Activated CD4-positive, alpha-beta T cell treated with anti-CD3 and anti-CD28 coated beads, Interleukin-2, amount 10 ng/mL, durations not matched to agents 24 days and 14 days (primary cell): ENCODE measurements at places on chromosomes 1 and 21.
A peak's percentile ranks its signal among the peaks of the same experiment; 100 is the strongest.

DNA sequence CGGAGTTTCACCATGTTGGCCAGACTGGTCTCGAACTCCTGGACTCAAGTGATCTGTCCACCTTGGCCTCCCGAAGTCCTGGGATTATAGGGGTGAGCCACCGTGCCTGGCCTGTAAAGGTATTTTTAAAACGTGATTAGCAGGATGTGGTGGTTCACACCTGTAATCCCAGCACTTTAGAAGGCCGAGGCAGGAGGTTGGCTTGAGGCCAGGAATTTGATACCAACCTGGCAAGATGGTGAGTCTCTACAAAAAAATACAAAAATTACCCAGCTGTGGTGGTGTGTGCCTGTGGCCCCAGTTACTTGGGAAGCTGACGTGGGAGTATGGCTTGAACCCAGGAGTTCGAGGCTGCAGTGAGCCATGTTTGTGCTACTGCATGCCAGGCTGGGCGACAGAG is 43.3 kb upstream of the SOD1 start:
- DNase-seq = no peak

GRCh38 chr1:22412932-22413727 is 38.5 kb upstream of the ZBTB40 start:
- no peak for DNase-seq

- no peak for DNase-seq
Observed at GRCh38 chr1:215636258-215636965, 69.3 kb downstream of the KCTD3 start.

- peak; percentile 78 for DNase-seq
Observed at GRCh38 chr1:168469690-168470089, 74.1 kb downstream of the XCL2 start.

- DNase-seq = no peak
Observed at GRCh38 chr1:156858959-156859522, at the start of gene INSRR. INSRR (minus strand) TSS chr1:156859117; CDS start chr1:156858621, 496 bp downstream.

- DNase-seq = no peak
Observed at GRCh38 chr1:75126611-75127101, 7.5 kb upstream of the LHX8 start.

DNA sequence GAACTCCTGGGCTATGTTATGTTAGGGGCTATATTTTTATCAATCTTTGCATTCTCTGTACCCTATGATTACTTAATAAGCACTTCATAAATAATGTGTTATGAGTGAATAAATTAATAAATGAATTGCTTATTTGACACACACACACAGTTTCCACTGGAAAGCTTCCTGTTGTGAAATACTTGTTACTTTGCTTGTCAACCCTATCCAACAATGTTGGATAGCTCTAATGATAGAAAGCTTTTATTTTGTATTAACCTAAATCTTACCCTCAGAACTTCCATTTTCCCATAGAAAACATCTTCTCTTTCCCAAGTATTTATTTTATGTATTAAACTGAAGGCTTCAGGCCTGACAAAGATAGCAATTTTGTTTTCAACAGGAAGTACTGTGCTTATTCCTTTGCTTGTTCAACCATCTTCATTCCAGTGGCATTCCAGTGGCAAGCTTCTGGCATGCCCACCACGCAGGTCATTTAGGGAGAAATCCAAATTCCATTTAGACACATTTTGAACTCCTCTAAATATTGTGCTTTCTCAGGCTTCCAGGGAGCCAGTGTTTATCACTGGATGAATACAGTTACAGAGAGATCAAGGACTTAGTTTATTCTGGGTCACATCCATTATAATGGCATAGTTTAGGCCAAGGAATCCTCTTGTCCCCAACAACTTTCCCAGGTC is 134.4 kb downstream of the TGFB2 start:
- DNase-seq = no peak

- no peak for DNase-seq
Observed at GRCh38 chr1:55632058-55632457, 416.9 kb upstream of the USP24 start.

DNA sequence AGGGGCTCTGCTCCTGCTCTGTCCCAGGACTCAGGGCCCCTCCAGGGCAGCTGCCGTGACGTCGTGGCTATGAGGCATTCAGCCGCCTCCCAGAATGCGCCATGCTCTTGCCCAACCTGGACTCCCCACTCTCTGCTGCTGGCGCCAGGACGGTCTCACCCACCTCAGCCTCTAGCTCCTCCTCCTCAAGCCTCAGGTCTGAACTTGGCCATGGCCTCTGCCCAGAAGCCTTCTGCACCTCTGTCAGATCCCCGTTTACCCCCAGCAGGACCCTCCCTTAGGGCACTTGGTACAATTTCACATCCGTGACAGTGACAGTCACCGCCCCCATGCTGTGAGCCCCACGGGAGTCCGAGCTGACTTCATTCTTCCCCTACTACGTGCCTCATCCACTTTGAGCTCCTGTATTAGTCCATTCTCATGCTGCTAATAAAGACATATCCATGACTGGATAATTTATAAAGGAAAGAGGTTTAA is 4.9 kb downstream of the CSTB start:
- no peak for DNase-seq

- DNase-seq = no peak
Observed at GRCh38 chr1:243469497-243469896, 213.7 kb downstream of the SDCCAG8 start.

DNA sequence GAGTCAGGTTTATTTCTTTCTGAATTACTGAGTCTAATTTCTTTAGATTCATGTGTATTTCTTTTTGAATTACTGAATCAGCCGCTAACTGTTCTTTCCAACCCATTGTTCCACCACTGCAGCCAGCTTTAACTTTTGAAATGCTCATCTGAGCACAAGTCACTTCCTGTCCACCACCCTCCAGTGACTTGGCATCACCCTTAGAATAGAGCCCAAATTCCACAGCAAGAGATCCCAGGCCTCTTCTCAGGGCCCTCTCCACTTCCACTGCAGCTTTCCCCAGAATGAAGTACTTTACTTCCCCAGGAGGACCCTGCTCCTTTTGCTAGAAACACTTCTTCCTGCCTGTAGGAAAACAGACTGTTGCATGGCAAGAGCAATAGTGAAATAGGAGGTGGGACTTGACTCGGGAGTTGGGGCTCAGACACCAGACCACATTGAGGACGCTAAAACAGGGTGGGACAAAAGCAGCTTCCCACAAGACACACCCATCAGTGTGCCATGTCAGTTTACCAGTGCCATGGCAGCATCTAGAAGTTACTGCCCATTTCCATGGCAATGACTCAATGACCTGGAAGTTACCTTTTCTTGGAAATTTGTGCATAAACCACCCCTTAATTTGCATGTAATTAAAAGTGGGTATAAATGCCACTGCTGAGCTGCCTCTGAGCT is 56.5 kb upstream of the ADAR start:
- DNase-seq = no peak

DNA sequence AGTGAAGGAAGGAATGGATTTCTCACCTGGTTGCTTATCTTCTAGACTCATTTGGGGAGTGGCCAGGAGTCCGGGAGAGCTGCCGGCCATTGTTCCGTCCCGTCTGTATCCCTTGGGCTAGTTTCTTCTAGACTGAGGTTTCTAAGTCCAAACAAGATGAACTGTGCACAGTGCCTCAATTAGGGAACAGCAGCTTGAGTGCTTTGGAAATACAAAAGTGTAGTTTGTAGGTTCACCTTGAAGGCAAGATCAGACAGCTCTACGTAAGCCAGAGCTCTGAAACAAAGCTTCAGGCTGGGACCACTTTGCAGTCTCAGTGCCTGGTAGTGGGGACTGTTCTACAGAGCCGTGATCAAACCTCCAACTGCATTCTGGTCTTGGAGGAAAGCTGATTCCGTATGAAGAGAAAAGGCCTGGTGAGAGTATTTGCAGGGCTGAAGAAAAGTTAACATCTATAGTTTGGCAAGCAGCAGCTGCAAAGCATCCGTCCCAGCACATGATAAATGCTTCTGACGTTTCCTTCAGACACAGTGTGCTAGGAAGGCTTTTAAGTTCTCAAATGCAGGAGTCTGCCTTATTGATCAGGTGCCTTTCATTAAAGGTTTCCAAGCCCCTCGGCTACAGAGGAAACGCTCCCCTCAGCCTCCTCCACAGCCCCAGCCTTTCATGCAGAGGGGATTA is 432.8 kb downstream of the KIF26B start:
- DNase-seq = no peak

DNA sequence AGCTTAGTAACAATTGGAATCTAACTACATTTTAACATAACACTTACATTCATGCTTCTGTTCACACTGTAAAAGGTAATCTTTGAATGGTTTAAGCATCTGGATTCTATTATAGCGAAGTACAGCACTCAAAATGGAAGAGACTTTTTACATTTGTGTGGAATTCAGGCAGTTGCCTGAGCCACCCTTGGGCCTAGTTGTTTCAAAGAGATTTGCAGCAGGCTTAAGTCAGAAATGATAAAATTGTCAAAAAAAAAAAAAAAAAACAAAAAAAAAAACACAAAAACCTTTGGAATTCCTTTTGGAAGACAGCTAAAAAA is 199.9 kb downstream of the LYPLAL1 start:
- DNase-seq = no peak

DNA sequence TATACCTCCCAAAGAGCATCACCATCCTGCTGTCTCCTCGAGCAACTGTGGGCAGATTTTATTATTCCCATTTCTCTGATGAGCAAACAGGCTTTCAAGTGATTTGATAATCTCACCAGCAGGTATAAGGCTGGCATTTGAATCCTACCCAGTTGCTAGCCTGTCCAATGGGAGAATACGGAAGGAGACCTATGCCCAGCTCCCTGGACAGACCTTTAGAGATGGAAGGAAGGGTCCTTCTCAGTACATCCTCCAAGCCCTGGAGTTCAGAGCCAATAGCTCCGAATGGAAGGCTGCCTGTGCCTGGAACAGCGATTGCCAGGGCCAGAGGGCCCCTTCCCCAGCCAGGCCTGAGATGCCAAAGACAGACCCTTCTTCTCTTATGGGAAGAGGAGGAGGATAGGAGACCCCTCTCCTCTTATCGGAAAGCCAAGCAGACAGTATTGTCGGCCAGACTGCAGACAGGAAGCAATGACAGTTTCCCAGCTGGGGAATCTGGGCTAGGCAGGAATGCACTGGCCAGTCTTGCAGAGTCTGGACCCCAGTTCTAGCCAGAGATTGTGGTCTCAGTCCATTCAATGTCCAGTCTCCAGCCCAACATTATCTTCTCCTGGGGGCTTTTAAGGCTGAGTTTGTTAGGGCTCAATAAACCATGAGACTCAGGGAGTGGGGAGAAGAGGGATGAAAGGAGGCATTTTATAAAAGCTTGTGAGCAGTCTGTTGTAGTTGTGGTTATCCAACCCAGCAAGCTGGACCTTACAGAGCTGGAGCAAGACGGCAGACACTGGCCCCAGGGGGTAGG is 2.0 kb downstream of the IFFO2 start:
- no peak for DNase-seq

GRCh38 chr1:6048179-6048867 is 2.6 kb downstream of the KCNAB2 start:
- no peak for DNase-seq

DNA sequence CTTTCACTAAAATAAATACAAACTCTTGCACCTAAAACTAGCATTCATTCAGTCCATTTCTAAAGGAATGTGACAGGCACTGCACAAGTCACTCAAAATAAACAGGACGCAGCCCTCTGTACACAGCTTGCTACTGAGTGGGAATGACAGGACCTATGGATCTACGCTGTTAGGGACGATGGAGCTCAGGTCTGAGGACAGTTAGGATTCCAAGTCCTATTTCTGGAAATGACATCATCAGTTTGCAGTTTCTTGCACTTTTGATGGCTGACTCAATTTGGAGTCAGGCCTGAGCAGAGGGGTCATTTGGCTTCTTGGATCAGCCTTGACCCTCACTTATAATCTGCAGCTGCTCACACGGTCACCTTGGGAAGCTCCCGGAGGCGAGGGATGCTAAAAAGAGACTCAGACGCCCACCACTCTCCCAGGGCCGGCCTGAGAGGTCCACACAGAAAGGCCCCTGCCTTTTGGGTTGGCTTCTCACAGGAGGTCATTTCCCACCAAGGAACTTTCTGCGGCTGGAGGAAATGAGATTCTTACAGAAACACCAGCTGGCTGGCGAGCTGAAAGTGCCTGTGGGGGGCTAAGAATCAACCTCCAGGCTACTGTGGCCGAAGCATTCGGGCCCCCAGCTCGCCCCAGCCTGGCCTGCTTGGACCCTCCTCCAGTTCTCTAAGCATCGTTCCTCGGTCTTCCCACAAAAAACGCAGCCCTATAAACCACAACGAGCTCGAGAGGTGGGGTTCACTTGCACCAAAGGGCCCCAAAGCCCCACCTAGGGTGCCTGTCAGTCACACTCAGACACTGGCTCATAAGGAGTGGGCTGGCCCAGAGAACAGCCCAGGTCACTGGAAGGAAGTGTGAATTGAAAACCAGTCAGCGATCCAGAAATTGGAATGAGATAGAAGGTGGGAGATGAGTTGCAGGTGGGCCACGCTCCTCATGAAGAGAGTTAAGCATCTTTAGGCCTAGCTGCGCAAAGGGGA is 8.9 kb upstream of the PDE9A start:
- DNase-seq = no peak

GRCh38 chr1:171418546-171418945 is 66.8 kb upstream of the PRRC2C start:
- DNase-seq = no peak

- DNase-seq = no peak
Observed at GRCh38 chr1:227546059-227546458, 17.3 kb upstream of the ZNF678 start.

DNA sequence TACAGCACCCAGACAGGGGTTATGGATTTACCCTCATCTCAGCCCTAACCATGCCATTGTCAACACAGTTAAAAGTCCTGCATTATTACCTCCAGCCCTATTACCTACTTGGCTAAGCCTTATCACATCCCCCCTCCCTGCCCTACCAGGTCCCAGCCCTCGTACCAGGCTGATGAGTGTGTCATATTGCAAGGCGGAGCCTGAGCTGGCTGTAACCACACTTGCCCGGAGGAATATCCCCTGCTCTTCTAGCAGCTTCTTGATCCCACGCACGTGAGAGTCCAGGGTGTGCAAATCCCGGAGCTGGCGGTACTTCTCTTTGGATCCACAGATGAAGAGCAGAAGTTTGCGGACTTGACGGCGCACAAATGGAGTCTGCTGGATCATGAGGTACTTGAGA is 87.4 kb downstream of the UBR4 start:
- DNase-seq = no peak

- DNase-seq = no peak
Observed at GRCh38 chr1:23699280-23700179, 7.9 kb downstream of the RPL11 start.

DNA sequence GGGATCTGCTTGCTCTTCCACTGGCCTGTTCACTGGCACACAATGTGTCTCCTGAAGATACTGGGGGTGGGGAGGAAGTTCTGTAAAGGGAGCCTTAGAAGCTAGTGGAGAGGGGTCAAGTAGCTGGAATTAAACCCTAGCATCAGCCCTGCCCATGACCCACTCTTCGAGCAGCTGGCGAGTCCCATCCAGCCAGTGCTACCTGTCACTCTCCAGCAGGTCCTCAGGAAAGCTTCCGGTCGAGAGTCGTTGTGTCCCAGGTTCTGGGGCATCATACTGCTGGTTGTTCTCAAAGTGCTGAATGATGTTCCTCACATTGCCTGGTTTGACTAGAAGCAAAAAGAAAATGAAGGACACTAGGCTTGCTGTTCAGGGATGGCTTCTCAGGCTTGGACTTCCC is 30.9 kb downstream of the LRRC71 start:
- no peak for DNase-seq
